Stimulated activated CD4-positive, alpha-beta T cell treated with anti-CD3 and anti-CD28 coated beads, Interleukin-2, amount 100 ng/mL, for 24 hours (primary cell): ENCODE measurements at places on chromosomes 11 and 22.
A peak's percentile ranks its signal among the peaks of the same experiment; 100 is the strongest.

- DNase-seq, result no peak
Observed at GRCh38 chr11:81596704-81597103, 1137.0 kb downstream of the FAM181B start.

- no peak for DNase-seq
Observed at GRCh38 chr11:35007277-35007676, 90.9 kb downstream of the PDHX start.

GRCh38 chr11:102729849-102730815 is 5.4 kb upstream of the MMP8 start:
- DNase-seq, result no peak

DNA sequence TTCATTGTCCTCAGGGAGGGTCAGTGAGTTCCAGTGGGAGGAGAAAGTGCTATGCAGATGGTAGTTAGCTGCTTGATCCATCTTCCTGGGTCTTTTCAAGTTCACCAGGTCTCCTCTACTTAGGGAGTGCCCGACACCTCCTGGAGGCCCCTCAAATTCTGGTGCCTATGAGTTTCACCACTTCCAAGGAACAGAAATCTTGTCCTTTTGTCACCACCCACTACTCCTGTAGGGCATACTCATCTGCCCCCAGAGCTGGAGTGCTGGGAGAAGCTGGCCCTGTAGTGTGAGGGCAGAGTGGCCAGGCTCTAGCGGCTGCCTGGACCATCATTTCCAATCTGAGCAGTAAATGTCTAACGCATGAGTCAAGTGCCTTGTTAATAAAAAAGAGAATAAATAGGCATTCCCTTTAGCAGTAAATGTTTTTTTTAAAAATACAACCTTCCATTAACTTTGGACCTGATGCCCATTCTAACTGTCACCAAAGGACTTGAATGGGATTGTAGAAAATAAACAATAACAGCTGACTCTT is 12.5 kb downstream of the IRAG1 start:
- DNase-seq, result no peak

GRCh38 chr22:46349681-46350080 is 14.2 kb downstream of the TRMU start:
- no peak for DNase-seq

DNA sequence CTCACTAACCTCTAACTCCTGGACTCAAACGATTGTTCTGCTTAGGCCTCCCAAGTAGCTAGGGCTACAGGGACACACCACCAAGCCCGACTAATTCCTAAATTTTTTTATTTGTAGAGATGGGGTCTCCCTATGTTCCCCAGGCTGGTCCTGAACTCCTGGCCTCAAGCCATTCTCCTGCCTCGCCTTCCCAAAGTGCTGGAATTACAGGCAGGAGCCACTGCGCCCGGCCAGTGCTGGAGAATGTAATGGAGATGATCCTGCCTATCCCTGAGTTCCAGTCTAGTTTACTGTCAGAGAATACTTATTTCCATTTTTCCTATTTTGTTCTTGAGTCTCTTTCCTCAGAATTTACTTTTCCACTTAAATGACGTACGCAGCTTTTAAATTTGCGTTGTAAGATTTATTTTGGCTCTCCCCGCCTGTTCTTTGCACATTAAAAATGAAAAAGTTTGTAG is at the start of gene CHEK1:
CHEK1 (plus strand) TSS at position 408 of the 458 bp plus-strand sequence. CDS start 1,606 bp downstream, outside the sequence.
- DNase-seq, result no peak

DNA sequence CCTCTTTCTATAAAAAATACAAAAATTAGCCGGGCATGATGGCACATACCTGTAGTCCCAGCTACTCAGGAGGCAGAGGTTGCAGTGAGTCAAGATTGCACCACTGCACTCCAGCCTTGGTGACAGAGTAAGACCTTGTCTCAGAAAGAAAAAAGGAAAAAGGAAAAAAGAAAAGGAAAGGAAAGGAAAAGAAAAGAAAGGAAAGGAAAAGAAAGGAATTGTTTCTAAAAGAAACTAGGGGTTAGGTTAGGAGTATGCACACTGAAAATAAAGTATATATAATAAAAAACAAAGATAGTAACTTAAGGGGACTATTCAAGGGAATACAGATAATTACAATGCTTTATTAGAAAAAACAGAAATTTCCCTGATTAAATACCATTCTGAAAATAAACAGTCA is 50.9 kb downstream of the TTC28 start:
- no peak for DNase-seq

DNA sequence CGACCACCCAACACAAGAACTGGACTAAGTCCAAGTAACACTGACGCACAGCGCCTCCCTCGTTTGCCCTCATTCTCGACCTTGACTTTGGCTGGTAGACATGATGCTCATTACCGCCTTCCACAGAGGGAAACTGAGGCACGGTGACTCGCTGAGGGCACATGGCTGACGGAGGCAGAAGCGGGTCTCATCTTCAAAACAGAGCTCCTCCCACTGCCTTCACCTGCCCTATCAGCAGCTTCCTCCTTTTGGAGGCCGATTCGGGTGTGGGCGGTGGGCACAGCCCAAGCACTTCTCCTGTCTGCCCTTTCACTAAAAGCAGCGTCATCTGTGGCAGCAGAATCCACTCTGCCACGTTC is 2.0 kb upstream of the KMT5B start:
- peak; percentile 40 for DNase-seq
